ENCODE measurements at places on chromosomes 1 and 21. TPM values are rescaled to one million over a fixed set of nuclear protein-coding genes. Genes with fewer than 3 reads are reported as not detected.

GRCh38 chr1:18948048-18948912, 8.2 kb downstream of the IFFO2 start:
- no peak for DNase-seq

GRCh38 chr1:36560177-36560576, 77.5 kb upstream of the CSF3R start:
- no peak for DNase-seq

Gene LPAR3
- not detected for total RNA-seq

DNA sequence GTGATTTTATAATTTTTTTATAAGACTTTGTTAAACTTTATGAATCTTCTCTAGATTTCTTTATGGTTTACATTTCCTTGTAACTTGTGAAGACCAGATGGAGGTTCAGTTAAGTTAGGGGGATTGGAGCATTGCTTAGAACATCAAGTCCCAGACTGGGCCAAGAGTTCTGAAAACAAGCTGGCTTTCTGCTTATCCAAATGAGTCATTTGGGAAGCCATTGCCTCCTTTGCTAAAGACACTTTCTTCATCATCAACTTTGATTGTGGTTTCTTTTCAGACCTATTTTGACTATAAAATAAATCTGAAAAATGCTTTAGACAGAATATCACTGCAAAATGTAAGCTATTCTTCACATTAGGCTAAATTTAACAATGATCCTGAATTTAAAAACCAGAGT, 446.8 kb downstream of the USP25 start:
- DNase-seq = no peak

- DNase-seq = no peak
Observed at GRCh38 chr1:63363014-63363413, 4.4 kb upstream of the ALG6 start.

Gene PRRX1
- total RNA-seq = 0.93 TPM

Gene HRNR
- total RNA-seq = not detected

GRCh38 chr1:216721863-216722262, 1.4 kb downstream of the ESRRG start:
- DNase-seq = no peak

GRCh38 chr1:161162806-161163205, 3.4 kb upstream of the PPOX start:
- no peak for DNase-seq

Gene KRTAP6-1
- not detected for total RNA-seq

Gene HTR6
- total RNA-seq = not detected

Gene SPRR1A
- total RNA-seq = not detected

All from glomerular endothelial cell (primary cell).